ENCODE measurements at places on chromosomes 2 and 18. TPM values are rescaled to one million over a fixed set of nuclear protein-coding genes. Genes with fewer than 3 reads are reported as not detected.

- DNase-seq: peak; percentile 68
Observed at GRCh38 chr2:85503851-85504777, 34.9 kb upstream of the MAT2A start.

DNA sequence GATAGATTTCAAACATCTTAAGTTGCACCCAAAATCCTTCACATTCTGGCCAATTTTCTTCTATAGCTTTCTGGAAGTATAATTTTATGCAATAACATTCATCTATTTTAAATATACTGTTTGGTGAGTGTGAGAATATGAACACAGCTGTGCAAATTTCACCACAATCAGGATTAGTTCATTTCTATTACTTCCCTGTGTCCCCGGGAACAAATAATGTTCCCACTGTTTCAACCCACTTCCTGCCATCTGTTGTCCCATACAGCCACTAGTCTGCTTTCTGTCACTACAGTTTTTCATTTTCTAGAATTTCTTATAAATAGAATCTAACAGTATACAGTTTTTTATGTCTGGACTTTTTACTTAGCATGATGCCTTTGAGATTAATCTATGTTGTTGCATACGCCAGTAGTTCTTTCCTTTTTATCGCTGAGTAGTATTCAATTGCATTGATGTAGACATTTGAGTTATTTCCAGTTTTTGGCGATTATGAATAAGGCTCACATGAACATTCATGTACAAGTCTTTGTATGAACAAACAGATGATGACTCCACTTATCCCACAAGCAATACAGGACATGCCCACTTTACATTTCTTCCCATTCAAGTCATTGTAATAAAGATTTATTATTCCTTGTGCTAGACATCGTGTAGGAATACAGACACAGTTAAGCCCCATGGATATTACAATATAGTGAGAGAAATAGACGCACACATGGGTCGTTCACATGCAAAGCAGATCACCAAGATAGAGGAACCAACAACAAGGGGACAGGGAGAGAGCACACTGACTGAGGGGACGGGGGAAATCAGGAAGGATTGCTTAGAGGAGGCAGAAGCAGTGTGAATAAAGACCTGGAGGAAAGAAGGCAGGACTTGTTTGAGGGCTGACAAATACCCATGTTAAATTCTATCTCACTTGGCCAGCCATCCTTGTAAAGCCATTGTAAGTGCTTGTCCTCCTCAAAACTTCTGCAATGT is 72.9 kb upstream of the PAX8 start:
- DNase-seq: no peak

DNA sequence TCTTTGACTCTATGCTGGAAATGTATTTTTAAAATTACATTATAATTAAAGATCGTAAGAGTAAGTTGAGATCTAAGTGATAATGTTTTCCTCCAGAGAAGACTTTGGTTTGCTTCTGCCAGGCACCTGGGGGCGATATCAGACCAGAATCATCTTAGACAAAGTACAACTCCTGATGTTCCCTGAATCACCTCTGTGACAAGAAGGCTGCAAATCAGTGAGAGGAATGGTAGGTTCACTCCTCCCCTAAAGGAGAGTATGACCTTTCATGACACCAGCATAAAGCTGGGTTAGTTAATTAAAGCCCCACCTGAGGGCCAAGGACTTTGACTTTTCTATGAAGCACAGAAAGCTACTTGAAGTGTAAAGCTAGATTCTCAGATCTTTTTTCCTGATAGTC is 114.4 kb upstream of the DTNA start:
- DNase-seq: peak; percentile 36

DNA sequence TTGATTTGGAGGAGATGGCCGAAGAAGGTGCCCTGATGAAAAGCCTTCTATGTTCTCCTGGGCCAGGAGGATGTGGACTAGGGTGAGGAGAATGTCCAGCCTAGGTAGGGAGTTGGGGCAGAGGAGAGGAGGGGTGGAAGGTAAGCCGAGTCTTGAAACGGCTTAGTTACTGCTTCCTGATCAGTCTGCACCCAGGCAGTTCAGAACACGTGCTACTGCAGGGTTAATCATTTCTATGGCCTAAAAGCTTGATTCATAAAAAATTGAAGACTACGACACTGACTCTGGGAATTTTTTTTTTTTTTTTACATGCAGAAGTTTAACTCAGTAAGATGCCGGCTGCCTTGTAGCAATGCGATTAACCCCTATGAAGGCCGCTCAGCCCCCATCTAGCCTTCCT is 125.3 kb downstream of the TMEM163 start:
- no peak for DNase-seq

GRCh38 chr2:113069676-113070605 is 2.2 kb downstream of the IL1F10 start:
- no peak for DNase-seq

DNA sequence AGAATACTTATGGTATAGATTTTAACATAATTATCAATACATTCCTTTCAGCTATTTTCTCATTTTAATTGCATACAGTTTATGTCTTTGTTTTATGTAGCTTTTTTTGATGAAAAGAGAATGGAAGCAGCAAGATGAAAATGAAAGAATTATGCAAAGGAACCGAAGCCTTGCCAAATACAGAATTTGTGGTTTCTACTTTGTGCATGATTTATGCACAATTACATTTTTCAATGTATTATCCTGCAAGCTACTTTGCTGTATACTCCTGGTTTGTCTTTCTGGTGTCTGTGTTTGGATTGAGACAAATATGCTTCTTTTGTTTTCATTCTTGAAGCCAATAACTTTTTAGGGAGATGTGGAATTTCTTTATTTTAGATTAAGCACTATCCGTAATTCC is 1642.6 kb upstream of the CELF4 start:
- DNase-seq: peak; percentile 18

DNA sequence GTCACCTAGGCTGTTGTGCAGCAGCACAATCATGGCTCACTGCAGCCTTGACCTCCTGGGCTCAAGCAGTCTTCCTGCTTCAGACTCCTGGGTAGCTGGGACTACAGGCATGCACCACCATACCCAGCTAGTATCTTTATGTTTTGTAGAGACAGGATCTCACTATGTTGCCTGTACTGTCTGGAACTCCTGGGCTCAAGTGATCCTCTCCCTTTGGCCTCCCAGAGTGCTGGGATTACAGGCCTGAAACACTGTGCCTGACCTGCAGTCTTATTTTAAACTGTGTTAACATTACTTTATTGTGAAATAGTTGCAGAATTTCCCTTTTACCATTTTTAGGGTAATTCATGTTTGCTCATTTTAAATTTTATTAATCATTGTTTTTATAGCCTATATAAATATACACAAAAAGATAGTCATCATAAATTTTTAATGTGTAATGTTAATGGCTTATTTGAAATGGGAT is 24.6 kb downstream of the EML4 start:
- no peak for DNase-seq

- DNase-seq: no peak
Observed at GRCh38 chr2:197929008-197929885, 124.9 kb downstream of the PLCL1 start.

DNA sequence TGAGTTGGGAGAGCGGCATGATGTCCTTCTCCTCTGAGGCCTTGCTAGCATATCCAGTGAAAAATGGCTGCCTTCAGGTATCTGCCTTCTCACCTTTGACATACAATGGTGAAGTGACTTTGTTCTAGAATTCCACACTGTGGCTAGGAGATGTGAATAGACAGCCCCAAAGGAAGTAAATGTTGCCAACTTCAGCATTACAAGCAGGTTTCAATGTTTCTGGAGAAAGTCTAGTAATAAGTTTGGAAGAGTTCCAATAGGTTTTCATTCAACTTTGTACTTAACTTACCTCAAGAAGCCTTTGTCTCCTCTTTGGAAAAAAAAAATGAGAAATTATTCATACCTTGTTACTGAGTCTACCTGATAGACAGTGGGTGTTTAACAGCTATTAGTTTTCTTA is 421.3 kb upstream of the MMADHC start:
- no peak for DNase-seq

DNA sequence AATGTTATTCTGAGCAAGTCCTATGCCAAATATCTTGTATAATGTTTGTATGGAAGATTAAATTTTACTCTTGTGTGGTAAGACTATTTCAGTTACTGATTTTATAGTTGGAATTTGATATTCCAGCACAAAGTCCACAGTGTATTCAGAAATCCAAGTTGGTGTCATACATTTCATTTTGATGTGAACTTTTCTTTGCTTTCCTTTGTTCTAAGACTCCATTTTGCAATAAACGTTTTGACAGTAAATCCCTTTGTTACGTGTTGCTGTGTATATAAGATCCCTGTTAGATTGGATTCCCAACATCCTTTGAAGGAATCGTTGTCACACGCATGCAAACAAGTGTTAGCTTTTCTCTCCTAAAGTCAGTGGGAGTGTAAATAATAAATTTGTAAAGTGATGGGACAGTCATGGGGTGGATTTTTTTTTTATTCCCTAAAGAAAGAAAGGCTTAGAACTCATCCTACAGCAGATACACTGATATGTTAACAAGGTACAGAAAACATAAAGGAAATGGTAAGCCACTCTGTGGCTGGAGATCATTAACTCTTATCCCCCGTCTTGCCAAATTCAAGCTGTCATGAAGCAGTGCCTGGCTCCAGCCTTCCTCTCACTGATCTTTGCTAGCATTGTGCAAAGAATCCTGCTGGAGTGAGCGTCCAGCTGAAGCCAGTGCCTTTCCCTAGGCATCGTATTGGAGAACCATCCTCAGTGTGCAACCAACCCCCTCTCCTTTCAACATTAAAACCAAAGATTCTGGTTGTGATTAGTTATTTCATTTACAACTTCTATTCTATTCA is 127.6 kb upstream of the CDCA7 start:
- no peak for DNase-seq

- no peak for DNase-seq
Observed at GRCh38 chr18:37453752-37454151, 111.8 kb downstream of the CELF4 start.

DNA sequence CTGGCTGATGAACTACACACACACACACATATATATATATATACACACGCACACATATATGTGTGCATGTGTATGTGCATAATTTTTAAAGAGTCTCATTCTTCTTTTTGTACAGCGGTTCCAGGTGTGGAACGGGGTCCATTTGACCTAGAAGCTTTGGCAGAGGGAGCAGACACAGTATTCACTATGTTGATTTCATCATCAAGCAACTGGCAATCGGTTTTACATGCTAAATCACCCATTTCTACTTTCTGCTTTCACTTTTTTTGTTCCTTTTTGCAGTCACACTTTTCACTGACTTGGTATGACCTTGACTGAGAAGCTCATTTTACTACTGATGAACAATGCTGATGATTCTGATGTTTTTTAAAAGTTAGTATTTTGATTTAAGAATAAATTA is 63.0 kb upstream of the PGAP1 start:
- no peak for DNase-seq

- peak; percentile 50 for DNase-seq
Observed at GRCh38 chr2:144078106-144078505, 441.8 kb downstream of the ZEB2 start.

DNA sequence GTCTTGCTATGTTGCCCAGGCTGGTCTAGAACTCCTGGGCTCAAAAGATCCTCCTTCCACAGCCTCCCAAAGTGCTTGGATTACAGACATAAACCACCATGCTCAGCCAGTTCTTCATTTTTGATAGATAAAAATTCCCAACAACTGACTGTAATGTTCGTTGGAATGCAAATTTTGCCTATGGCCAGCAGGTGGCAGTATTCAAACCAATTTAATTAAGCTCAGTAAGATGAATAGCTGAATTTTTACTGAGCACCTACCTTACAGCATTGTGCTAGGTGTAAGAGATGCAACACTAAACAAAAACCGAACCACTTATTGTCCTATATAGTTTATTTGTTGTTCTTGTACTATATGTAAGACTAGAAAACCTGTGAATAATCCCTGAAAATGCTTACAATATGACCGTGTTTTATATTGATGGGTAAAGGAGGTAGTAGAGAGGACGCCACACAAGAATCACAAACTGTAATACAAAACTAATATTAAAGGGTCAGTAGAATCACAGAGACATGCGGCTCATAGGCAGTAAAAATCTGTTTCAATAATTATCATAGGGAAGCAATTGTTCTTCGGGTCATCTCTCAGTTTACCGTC is 8.2 kb upstream of the TMEM182 start:
- DNase-seq: peak; percentile 70

GRCh38 chr18:8742387-8743361 is 37.3 kb downstream of the MTCL1 start:
- no peak for DNase-seq

- DNase-seq: peak; percentile 25
Observed at GRCh38 chr2:228699400-228699799, 517.9 kb upstream of the SPHKAP start.

DNA sequence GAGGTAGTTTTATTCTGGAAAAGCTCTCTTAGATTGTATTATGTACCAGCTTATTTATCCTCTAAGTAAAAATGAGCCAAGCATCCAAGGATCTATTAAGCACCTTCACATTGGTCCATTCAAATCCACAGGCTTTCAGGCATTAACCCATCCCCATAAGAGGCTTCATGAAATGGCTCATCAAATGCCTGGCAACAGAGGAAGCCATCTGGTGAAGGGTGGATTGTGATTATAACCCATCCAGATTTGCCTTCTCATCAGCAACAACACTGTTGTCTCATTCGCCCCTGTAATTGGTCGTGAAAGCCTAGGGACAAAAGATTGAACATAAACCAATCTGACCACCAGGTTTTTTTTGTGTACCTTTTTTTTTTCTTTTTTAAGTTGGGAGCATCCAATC is 134.3 kb upstream of the TACR1 start:
- no peak for DNase-seq

GRCh38 chr2:23426263-23426905 is 41.4 kb downstream of the KLHL29 start:
- peak; percentile 80 for DNase-seq

DNA sequence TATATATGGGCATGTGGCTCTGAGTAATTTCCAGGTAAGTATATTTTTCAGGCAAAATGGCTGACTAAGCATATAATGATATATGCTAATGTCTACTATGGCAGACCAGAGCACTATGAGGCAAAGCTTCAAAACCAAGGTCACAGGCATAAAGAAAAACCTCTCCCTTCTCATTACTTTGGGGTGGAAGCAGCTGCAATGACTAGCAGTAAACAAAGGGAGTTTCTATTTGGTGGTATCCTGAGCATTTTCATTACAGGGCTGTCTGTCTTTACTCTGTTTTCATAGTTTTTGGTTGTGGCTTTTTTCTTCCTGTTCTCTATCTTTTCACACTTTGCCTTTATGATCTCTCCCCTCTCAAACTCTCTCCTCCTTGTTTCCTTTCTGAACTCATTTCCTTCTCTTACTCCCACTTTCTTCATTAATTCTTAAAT is 15.6 kb downstream of the PDE6D start:
- no peak for DNase-seq

- no peak for DNase-seq
Observed at GRCh38 chr2:163185160-163185559, 346.6 kb upstream of the KCNH7 start.

- peak; percentile 76 for DNase-seq
Observed at GRCh38 chr2:119231975-119232665, 8.5 kb downstream of the STEAP3 start.

GRCh38 chr2:105789745-105790460 is 45.2 kb downstream of the NCK2 start:
- DNase-seq: peak; percentile 67

- DNase-seq: no peak
Observed at GRCh38 chr2:74704216-74704615, 50.2 kb downstream of the SEMA4F start.

The TMEM198 gene
- 0.77 TPM for total RNA-seq

The ALPG gene
- not detected for total RNA-seq

The ABCB11 gene
- total RNA-seq: not detected

The LAMA1 gene
- 24.9 TPM for total RNA-seq

The ALK gene
- total RNA-seq: under 0.01 TPM

The MAL gene
- not detected for total RNA-seq

The MC4R gene
- total RNA-seq: not detected

The ZNF385B gene
- total RNA-seq: not detected

The ACMSD gene
- total RNA-seq: not detected

The AGXT gene
- not detected for total RNA-seq
